ENCODE measurements at places on chromosomes 7 and 10.

DNA sequence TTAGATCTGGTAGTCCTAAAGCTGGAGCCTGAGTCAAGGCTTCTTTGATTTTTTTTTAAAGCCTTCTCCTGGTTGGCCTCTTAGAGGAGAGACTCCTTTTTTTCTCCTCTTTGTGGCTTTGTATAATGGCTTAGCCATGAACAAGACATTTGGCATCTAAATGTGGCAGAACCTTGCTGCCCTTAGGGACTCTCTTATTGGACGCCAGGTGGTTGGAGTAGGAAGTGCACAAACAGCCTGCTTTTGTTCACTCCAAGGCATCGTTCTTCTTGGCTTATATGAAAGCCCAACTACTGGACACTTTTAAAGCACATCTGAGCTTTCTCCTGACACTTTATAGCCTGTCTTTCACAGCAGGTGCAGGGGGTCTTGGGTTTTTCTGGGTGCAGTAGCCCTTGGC is 25.0 kb downstream of the ZPBP start:
- peak; percentile 7 for DNase-seq

GRCh38 chr7:37446371-37446770 is 2.3 kb downstream of the ELMO1 start:
- DNase-seq: no peak

DNA sequence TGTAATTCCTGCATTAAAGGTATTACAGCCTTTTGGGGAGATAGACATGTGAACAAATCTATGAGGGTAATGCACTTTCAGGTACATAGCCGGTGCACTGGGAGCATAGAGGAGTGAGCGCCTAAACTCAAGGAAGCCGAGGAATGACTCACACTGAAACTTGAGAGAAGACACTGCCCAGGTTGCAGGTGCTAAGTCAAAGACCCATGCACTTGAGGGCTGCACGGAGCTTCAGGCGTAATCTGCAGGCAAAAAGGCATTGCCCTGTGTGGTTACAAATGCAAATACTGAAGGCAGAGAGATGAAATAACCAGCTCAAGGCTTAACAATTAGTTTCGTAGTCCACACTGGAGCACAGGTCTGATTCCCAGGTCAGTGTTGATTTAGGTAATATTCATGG is 51.0 kb upstream of the OSBPL3 start:
- no peak for DNase-seq

DNA sequence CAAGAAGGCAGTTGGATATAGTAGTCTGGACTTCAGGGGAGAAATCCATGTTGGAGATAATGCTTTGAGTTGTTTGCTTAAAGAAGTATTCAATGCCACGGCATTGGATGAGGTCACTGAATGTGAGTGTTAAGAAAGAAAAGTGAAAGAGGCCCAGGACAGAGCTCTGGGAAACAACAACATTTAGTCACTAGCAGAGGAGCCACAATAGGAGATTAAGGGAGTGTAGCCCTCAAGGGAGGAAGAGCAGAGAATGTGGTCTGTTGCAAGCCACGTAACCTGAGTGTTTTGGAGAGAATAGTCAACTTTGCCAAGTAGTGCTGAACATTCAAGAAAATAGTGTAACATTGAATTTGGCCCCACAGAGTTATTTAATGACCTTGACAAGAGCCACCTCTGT is 114.7 kb downstream of the MYO3A start:
- no peak for DNase-seq

DNA sequence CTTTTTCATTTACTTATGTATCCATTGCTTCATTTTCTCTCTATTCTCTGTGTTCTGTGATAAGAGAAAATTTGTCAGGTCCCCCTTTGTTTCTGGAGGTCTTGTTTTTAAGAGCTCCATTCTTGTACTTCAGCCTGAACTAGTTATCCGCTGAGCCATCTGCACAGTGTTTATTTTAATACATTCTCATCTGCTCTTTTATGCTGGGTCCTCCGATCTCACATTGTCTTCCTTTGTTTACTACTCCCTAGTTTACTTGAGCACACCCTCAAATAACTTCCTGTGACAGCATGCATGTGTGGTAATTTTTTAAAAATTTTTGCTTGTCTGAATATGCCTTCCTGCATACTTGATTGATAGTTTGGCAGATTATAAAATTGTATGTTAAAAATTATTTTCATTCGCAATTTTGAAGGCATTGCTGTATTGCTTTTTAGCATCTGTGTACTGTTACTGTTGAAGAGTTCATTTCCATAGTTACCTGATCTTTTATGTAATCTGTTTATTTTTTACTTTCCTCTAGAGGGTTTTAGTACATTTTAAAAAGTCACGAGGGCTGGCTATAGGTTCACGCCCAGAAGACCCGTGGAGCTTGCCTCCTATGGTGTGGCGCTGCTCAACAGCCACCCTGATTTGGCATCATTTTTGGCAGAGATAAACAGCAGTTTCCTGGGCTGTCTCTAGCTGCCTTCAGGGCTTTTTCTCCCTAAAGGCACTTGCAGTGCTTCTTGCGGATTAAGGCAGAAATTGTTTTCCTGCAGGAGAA is 31.9 kb downstream of the RSBN1L start:
- DNase-seq: peak; percentile 24

DNA sequence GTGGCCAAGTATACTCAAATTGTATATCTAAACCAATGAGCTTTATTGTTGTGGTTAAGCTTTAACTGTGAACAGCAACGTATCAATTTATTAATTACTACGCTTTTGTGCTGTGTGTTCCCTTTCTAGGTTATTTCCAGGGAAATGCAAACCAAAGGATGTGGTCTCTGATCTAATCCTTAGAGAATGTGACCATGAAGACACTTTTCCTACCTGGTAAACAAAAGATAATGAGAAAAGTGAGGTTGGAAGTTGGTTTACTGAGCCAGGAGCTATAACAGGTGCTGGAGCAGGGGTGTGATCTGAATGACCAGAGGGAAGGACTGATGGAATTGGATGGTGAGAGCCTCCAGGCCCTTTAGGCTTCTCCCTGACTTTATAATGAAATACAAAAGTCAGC is 25.4 kb upstream of the CALU start:
- DNase-seq: no peak

DNA sequence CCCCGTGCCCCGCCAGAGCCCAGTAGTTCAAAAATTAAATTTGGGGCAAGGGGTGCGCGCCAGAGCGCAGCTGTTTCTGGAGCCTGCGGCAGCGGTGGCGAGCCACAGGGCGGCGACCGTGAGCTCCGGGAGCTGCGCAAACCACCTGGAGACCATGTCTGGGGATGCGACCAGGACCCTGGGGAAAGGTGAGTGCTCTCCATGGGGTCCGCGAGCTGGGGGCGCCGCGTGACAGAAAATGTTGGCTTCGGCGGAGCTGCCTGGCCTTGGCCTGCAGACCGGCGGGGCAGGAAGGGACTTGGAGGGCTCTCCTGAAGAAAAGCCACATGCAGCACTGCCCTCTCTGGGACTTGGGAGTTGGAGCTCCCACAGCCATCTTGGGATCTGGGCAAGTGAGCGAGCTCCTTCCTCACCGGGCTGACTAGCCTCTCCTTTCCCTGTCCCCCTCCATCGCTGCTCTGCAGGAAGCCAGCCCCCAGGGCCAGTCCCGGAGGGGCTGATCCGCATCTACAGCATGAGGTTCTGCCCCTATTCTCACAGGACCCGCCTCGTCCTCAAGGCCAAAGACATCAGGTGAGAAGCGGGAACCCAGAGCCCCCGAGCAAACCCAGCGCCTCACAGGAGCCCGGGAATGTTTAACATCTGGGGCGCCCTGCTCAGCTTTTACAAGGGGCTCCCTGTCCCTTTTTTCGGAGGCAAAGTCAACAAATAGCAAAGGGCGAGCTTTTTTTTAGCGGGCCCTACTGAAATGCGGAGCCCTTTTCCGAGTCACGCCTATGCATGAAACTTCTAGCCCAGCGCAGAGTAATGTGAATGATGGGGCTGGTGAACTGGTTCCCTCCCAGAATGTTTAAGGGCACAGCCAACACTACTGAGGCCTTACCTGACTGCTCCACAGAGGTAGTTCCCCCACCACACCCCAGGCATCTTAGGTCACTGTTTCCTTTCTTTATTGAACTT is 6.1 kb downstream of the GSTO2 start:
- peak; percentile 33 for DNase-seq

DNA sequence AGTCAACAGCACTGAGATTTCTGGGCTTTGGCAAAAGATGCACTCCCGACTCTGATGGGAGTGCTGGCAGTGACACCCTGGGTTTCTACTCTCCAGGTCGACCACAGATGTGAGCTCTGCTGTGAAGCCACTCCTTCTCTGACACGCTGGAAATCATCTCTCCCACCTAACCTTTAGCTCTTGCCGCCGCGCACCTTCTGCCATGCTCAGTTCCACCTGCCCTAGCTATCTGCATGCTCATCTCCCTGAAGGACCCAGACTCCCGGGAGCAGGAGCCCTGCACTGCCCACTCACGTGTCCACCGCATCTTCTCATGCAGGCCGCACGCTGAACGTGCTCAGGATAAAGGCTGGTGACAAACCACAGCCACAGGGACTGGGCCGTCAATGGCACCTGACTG is 174.8 kb downstream of the TNS3 start:
- no peak for DNase-seq

DNA sequence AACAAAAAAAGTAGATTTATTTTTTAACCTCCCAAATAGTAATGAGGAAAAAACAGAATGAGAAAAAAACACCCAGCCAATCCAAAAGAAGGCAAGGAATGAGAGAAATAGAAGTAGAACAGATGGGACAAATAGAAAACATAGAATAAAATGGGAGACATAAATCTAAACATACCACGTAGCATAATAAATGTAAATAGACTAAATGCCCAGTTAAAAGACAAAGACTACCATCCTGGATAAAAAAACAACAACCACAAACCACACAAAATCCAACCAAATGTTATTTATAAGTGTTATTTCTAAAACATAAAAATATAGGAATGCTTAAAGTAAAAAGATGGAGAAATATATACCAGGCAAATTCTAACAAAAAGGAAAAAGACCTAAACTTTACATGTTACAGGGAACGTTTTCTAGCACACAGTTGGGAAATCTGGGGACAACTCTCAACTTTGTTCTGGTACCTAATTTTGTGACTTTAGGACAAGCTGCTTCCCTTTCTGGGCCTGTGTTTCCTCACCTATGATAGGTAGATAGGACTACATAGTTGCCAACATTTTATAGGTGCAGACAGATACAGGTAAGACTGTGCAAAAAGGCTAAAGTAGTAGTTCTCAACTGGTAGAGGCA is 98.4 kb downstream of the SPDYE5 start:
- DNase-seq: no peak

DNA sequence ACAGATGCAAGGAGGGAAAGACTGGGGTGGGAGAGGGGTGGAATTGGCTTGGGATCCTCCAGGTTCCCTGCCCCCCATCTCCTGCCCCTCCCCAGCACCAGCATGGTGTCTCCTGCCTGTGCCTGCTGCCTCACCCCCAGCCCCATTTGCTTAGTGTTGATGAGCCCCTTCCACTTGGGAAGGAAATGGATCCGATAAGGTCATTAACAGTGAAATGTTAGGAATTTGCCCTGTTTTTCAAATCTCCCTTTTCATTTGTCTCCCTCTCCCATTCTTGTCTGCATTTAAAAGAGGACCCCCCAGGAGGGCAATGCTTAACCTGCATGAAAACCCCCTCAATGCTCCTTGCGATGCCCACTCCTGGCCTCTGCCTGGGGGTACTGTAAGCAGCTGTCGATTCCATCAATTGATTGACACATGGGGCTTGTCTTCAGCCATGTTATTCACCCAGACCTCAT is 51.5 kb downstream of the HK1 start:
- no peak for DNase-seq

DNA sequence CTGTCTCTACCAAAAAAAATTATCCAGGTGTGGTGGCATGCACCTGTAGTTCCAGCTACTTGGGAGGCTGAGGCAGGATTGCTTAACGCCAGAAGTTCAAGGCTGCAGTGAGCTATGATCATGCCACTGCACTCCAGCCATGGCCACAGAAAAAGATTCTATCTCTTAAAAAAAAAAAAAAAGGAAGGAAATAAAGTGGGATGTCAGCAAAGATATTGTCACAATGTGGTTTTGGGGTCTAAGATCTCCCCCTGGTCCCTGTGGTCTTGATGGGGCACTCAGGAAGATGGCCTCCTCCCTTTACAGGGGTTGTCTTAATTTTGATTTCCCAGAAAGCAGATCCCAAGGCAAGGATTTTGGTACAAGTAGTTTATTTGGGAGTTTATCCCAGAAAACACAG is 7.4 kb upstream of the KAZALD1 start:
- DNase-seq: no peak

- no peak for DNase-seq
Observed at GRCh38 chr7:60706-61105, 131.7 kb upstream of the FAM20C start.

DNA sequence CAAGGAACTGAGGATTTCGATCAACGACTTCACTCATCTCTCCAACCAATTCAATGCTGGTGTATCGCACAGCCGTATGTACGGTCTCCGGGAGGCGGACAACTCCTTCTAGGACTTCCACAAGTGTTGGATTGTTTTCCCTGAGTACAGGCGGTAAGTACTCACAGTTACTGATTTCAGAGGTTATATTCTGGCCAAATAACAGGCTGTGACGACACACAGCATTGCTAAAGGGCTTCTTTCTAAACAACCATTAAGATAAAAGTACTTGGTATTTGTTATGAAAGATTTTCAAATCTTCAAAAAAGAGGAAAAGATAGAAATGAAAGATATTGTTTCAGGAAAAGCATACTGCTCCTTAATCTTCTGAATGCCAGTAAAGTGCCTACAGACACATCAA is 52.2 kb downstream of the IRF5 start:
- no peak for DNase-seq

DNA sequence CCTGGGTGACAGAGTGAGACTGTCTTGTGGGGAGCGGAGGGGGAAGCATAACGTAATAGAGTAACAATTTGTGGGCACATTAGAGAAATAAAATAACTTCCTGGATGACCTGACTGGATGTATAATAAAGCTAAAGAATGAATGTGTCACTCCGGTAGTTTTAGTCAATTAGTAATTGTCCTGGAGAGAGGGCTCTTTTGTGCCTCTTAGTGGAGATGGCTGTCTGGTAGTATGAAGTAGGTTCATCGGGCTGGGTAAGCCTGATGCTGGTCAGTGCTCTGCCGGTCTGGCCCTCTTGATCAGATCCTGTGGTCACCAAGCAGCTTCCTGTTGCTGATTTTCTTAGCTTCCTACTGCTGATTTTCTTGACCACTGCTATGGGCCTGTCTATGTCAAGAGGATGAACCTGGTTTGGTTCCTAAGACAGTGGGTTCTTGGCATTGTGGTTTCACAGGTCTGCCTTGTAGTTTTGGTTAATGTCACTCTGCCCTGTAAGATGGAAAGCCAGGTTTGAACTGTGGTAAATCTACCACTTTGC is 34.1 kb downstream of the ZRANB1 start:
- DNase-seq: no peak
